ENCODE measurements at places on chromosomes 5 and 9.

DNA sequence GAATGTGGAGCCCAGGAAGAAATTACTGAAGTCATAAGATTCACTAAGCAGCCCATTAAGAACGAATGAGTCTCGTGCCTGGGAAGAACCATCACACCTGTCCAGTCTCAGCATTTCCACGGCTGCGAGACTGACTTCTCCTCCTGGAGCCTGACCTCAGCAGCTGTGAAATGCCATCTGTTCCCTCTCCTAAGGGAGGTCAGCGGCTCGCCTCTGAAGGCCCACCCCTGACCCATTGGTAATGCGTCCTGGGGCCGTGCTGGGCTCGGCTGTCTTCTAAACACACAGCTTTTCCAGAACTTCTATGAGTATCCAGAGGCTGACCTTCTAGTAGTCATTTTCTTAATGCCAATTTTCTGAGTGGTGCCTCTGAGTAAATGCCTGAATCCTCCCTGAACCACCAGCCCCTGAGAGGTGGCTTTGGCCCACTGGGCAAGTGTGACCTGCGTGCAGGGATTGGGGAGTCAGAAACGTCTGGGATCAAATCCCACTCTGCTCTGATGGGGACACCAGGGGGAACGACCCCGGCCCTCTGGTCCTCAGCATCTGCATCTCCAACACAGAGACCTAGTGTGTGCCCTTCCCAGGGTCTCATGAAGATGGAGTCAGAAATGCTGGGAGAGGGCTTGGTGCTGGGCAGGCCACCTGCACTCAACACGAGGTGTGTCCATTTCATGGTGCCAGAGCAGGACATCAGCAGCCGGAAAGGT lies 5.7 kb downstream of the SLC6A3 start:
- no peak for DNase-seq

- DNase-seq = no peak
Observed at GRCh38 chr5:38105801-38106200, 152.6 kb upstream of the EGFLAM start.

DNA sequence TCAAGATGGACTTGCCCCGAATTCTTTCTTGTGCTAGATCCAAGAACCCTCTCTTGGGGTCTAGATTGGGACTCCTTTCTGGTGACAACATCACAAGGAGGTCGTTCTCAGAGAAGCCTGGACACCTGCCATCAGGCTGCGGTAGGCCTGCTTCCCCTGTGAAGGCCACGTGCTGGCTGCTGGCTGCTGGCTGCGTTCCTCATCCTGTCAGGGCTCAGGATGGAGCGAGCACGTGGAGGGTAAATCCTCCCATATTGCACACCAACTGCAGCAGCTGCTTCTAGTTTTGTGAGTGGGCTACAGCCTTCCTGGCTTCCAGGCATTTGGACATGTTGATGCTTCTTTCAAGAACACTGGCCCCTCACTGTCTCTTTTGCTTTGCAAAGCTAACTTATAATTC lies 95.6 kb downstream of the HSPA4 start:
- no peak for DNase-seq

- no peak for DNase-seq
Observed at GRCh38 chr9:117284414-117284813, 130.4 kb downstream of the ASTN2 start.

- no peak for DNase-seq
Observed at GRCh38 chr5:40490464-40491111, 189.1 kb upstream of the PTGER4 start.

DNA sequence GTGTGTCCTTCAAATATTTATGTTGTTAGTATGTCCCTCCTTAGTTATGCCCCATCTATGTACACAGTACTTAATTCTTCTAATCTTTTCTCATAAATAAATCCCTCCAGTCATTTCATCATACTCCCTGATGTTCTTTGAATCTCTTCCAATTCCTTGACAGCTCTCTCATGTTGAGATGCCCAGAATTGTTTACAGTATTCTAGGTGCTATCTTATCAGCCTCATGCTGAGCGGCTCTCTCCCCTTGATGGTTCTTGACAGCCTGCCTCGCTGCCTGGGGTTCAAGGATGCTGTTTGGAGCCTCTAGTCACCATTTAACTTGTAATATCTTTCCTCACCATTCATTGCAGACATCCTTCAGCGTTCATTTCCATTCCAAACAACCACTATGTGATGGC lies 799.2 kb downstream of the BRINP1 start:
- DNase-seq = no peak

GRCh38 chr9:116647515-116647809 lies 39.6 kb upstream of the TRIM32 start:
- no peak for DNase-seq

DNA sequence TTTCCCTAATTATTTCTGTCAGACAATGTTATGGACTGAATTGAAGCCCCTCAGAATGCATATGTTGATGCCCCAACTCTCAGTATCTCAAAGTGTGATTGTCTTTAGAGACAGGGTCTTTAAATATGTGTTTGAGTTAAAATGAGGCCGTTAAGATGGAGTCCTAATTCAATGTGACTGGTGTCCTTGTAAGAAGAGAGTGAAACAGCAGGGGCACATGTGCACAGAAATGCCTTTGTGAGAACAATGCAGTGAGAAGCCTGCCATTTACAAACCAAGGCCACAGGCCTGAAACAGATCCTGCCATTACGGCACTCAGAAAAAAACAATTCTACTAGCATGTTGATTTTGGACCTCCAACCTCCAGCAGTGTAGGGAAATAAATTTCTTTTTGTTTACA lies 483.0 kb upstream of the DMAC1 start:
- DNase-seq = no peak

DNA sequence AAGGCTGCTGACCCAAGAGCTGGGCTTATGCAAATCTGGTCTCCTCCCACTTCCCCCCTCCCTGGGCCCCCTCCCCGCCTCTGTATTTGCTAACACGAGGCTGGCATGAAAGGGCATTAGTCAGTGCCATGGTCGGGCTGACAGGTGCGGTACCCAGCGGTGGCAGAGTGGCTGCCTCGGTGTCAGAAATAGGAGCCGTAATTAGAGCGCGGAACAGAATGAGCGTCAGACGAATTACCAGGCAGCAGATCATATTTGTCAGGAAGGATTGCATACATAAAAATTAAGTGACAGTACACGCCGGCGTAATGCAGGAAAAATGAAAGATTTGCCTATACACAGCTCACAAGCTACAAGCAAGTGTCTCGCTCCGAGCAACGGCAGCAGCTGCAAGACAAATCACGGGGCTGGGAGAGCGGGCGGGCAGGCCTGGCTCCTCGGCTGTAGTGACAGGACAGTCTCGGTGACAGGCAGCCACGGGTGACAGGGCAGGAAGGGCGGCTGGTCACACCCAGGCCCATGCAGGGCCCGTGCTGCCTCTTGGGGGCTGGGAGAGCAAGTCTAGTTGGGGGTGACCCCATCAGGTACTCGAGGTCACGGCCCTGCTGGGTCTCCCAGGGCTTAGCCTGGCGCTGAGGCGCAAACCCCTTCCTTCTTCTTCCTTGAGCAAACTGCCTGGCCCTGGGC lies 72.4 kb downstream of the NEK6 start:
- DNase-seq = no peak

GRCh38 chr5:88119535-88120125 lies 149.0 kb downstream of the TMEM161B start:
- no peak for DNase-seq

DNA sequence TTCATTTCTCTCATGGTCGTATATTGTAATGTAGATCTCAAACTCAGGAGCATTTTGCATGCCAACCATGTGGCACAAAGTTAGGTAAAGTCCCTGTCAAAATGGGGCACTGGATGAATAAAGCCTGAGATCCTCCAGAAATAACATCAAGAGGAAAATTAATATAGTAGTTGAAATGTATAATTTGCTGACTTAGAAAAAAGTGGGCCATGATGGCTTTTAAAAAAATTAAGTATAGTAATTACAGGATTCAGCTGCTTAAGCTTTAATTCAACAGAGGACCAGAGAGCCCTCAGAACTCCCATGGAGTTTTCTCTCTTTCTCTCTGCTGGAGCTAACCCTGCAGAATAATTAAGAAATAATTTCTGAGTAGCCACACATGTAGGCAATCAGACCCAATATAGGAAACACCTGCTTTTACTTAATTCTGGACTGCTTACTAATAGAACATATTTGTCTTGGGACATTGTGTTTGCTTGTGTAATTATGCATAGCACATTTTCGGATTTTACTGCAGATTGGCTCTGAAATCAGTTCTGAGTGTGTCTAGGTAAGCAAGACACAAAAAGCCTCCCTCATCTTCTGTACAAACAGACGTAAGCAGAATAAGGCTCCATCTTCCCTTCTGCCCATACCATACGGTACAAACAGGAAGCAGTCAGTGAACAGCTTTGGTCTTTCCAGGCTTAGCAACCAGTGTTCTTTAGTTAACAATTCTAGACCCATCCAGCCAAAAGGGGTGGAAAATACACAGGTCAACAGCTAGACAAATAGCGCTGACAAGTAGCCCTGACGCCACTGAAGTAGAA lies 26.5 kb upstream of the PCSK1 start:
- DNase-seq = no peak

DNA sequence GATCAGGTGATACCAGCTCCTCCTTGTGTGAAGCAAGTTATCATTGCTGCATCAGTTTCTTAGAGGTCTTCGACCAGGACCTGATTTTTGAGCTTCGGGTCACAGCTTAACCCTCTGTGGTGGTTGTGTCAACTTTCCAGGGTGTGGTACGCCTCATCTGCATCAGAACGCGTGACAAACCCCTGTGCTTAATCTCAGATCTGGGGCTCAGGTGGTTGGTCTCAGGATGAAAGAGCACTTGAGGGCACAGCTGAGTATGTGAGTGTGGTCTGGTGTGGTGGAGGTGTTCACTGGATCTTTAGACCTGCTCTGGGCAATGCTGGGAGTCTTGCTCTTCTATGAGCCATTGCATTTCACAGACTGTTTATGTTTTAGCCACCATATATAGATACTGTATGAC lies 64.1 kb downstream of the OSTF1 start:
- no peak for DNase-seq

- no peak for DNase-seq
Observed at GRCh38 chr5:111755345-111755941, 1.6 kb downstream of the NREP start.

- no peak for DNase-seq
Observed at GRCh38 chr9:116212986-116213692, 59.5 kb downstream of the PAPPA start.

- DNase-seq = no peak
Observed at GRCh38 chr9:118652258-118652657, 717.0 kb downstream of the BRINP1 start.

- DNase-seq = no peak
Observed at GRCh38 chr9:3498691-3499090, 27.1 kb downstream of the RFX3 start.

DNA sequence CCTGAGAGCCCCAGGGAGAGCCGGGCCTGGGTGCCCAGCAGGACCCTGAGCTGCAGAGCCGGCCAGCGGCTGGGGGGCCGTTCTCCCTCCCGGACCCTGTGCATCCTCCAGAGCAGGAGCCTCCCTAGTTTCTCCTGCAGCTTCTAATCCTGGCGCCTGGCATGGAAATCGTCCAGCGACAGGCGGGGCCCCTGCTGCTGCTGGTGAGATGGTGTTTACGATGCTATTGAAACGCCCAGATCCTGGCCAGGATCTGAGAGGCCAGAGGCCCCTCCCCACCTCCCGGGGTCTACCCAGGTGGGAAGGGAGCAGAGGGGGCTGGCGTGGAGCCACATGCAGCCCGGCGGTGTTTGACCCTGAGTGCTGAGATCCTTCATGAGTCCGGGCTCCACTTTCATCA lies 38.2 kb upstream of the CEP72 start:
- DNase-seq = no peak

DNA sequence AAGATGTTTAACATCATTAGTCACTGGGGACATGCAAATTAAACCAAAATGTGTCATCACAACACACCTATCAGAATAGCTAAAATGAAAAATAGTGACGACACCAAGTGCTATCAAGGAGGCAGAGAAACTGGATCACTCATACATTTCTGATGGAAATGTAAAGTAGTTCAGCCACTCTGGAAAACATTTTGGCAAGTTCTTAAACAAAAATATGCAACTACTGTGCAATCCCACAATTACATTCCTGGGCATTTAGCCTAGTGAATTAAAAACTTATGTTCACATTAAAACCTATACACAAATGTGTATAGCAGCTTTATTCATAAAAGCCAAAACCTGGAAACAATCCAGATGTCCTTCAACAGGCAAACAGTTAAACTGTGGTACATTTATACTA lies 53.1 kb downstream of the SVEP1 start:
- no peak for DNase-seq

DNA sequence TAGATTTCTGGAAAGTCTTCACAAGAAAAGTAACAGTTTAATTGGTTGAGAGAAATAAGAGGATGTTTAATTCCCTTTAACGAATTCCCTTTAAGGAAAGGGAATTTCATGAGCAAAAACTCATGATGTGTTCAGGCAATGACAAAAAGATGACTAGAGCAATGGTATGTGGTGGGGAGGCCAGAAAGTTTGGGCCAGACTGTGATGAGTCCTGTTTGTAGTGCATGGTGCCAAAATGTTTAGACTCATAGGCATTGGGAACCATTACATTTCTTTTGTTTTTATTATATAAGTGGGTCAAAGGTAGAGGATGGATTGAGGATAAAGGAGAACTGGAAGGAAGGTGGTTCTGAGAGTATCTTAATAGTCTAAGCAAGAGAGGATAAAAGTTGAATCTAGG lies 10.9 kb downstream of the CNTRL start:
- DNase-seq = no peak

DNA sequence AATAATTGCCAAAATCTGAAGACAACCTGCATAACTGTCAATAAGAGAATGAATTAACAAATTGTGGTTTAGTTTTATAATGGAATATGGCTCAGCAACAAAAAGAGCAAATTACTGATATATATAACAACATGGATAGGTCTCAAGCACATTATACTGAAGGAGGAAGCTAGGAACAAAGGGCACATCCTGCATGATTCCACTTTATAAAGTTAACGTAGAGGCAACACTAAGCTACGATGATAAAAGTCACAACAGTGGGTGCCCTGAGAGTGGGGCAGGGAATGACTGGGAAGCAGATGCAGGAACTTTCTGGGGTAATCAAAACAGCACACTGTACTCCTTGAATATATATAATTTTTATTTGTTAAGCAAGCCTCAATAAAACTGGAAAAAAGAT lies 165.2 kb downstream of the RMI1 start:
- no peak for DNase-seq

DNA sequence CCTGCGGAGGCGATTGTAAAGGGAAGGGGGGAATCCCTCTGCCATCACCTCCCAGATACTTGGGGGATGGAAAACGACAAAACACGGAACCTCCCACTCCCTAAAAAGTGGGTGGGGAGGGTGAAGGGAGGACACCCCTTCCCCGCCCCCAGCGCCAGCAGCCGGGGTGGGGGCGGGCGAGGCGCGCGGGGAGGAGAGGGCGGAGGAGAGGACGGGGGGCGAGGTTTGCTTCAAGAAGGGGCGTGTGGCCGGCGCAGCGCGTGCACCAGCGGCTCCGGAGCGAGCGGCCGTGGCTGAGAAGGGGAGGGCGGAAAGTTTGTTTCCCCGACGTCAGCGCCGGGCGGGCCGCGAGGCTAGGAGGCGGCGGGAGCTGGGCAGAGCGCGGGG lies at the start of gene PRRX2:
PRRX2 (plus strand) TSS at position 259 of the 387 bp plus-strand sequence. CDS start 221 bp downstream, outside the sequence.
- no peak for DNase-seq

GRCh38 chr5:77558266-77558665 lies 66.2 kb upstream of the WDR41 start:
- no peak for DNase-seq

GRCh38 chr5:140628711-140629110 lies 4.3 kb downstream of the CD14 start:
- no peak for DNase-seq
